Activated CD4-positive, alpha-beta T cell treated with anti-CD3 and anti-CD28 coated beads for 36 hours (primary cell): ENCODE measurements at places on chromosomes 6 and 20.

DNA sequence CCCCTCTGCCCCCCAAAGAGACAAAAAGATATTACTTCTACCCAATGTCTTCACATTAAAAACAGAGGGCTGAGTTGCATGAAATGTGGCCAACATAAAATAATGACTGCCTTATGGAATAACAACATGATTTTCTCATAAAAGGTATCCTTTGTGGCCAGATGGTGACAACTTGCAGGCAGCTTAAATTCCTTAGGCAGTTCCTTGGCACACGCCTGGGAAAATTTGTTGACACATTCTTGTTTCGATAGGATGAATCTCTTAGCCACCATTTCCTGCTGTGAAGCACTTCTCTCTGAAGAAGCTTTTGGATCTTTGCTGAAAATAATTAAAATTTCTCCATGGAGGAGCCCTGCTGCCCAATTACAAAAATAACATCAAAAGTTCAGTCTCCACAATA lies 109.0 kb upstream of the COL21A1 start:
- DNase-seq: no peak

GRCh38 chr20:8757146-8757545 lies 311.7 kb upstream of the PLCB4 start:
- no peak for DNase-seq

- peak; percentile 70 for DNase-seq
Observed at GRCh38 chr6:108942556-108943492, 94.6 kb downstream of the ARMC2 start.

GRCh38 chr6:49730251-49730650 lies 13.9 kb downstream of the CRISP3 start:
- DNase-seq: no peak
